Muscle of leg (tissue), 16 donors: ENCODE measurements at places on chromosomes 2 and 18. TPM values are rescaled to one million over a fixed set of nuclear protein-coding genes. Genes with fewer than 3 reads are reported as not detected.

TEX44 gene
- not detected for total RNA-seq

NIF3L1 gene
- total RNA-seq, result 20.6 TPM

TMEM178A gene
- total RNA-seq, result 5.7 TPM

PLEK gene
- total RNA-seq, result 4.4 TPM

CASP10 gene
- total RNA-seq, result 6.7 TPM

AQP4 gene
- 0.58 TPM for total RNA-seq

COLEC12 gene
- 65.5 TPM for total RNA-seq

ACMSD gene
- total RNA-seq, result not detected

CCDC88A gene
- 66.2 TPM for total RNA-seq

TDRD15 gene
- total RNA-seq, result not detected

GRCh38 chr2:189247276-189247675 lies 67.7 kb upstream of the COL5A2 start:
- no peak for DNase-seq

- DNase-seq, result no peak
These were observed 43.0 kb downstream of the MALT1 start for GRCh38 chr18:58714259-58714658.

DNA sequence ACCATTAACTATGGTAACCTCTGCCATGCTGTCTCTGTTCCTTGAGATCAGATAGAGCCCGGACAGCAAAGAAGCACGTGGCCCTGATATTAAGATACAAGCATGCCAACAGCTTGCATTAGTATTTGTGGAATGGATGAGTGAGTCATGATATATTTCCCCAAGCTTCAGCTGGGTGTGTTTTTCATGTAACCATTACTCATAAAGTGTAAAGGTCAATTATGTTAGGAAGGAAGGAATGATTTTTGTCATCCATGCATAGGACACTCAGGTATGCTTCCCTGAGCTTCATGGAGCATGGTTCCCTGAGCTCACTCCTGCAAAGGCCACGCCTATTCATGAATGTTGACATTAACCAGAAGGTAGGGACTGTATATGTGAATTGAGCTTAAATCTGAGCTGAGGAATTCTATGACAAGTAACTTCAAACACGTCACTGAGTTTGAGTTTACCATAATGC lies 74.6 kb downstream of the ARL4C start:
- no peak for DNase-seq

- DNase-seq, result no peak
These were observed 15.2 kb downstream of the ITGAV start for GRCh38 chr2:186605041-186605440.

- DNase-seq, result no peak
These were observed 68.2 kb downstream of the HS1BP3 start for GRCh38 chr2:20582600-20583221.

DNA sequence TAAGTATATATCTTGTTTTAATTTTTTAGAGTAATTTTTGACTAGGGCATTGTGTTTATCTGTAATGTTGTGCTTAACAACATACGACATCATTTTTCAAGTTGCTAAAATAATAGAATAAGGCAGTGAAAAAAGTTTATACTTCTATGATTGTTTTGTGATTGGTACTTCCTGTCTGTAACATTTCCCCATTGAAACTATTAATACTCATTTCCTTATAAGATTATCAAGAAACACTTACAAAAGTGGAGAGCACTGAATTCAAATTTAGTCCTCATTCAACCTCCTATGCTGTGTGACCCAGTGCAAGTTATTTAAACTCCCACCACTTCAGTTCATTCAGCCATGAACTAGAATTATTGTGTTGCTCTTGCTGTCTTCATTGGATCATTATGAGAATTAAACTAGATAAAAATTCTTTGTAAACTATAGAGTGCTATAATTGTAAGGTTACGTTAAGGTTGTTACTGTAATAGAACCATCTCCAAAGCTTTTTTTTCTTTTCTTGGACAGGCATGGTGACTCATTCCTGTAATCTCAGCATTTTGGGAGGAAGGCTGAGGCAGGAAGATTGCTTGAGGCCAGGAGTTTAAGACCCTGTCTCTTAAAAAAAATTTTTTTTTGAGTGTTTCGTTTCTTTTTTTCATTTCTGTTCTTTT lies 2.8 kb downstream of the ETAA1 start:
- DNase-seq, result no peak

DNA sequence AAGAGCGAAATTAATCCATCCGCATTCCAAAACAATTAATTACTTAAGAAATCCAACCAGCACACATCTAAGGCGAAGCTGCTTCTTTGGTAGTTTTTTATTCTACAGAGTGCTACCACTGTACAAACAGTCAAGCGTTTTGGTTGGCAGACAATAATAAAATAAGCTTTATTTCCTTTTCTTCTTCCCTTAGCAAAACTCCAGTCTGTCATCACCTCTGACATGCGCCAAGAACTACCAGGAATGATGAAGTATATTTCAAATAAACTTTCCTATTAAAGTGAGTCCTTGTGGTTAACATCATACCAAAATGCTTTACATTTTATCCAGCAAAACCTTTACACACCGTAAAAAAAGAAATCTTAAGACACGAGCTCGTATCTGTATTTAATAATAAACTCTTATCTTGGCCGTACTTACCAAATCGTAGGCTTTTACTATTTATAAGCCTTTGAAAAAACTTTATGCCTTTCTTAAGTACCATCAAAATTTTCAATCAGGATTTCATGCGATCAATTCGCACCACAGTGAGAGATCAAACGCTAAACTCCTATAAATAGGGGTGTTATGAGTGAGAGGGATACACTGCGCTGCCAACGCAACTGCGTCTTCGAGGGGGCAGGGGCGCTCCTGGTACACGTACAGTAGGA lies 1.3 kb downstream of the ATL2 start:
- DNase-seq, result peak; percentile 53

GRCh38 chr2:128237081-128237534 lies 81.6 kb downstream of the HS6ST1 start:
- DNase-seq, result no peak

DNA sequence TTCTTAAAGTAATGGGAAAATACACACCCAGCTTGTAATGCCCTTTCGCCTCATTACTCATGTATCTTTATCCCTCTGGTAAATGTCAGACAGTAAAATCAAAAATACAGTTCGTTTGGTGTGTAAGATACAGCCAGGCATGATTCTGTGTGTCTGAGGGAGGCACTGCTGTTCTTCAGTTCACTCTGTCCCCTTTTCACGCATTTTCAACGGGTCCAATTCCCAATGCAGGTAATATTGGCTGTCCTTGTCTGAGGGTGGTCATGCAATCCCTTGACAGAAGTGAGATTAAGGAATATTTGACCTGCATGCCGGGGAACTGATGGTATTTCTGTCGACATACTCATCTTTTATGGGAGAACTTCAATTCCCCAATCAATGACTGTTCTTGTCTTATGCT lies 587.2 kb upstream of the NXPH2 start:
- DNase-seq, result no peak

- DNase-seq, result peak; percentile 84
These were observed 2.8 kb downstream of the FOSL2 start for GRCh38 chr2:28395334-28396061.

- DNase-seq, result no peak
These were observed 203.0 kb upstream of the EPHA4 start for GRCh38 chr2:221775096-221775495.

DNA sequence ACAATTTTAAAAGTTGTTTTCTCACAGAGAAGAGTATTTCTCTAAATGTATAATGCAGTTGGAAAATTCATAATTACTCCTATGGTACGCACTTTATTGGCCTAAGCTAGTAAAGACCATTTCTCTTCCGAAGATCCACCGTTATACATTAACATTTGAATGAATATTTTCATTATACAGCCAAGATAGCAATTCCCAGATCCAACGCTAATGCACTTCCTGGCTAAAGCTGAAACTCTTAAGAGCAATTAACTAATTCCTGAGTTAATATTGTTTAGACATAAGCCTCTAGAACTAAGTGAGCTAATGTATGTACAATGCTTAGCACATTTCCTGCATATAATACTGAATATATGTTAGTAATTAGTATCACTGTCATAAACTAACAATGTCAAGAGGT lies 56.2 kb downstream of the PDK1 start:
- DNase-seq, result no peak

GRCh38 chr18:532018-532417 lies 31.5 kb upstream of the COLEC12 start:
- DNase-seq, result no peak

GRCh38 chr2:137921105-137921880 lies 43.0 kb upstream of the HNMT start:
- no peak for DNase-seq

DNA sequence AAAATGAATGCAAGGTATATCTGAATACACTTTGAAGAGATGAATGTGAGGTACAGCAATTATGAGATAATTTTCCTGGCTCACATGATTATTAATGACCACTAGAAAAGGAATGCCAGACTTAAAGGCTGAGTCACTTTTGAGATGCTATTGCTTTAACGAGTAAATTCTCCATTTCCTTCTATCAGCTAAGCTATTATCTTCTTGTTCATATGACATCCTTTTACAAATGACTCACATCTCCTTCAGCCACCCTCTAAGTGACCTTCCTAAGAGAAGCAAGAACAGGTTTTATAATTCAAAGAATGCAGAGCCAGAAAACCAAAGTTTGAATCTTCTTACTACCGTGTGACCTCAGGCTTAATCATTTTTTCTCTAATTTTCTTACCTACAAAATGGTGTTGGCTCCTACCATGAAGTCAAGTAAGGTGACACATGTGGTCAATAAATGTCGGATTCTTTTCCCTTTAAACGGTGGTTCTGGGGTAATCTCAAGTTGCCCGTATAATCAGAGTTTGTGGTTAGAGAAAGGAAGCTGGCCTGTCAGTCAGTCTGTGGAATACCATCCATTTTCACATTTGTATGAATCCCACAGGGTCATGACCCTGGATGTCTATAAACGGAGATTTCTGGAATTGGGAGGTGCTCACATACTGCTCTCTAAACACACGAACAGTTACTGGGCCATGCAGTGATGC lies 184.0 kb upstream of the PID1 start:
- no peak for DNase-seq

DNA sequence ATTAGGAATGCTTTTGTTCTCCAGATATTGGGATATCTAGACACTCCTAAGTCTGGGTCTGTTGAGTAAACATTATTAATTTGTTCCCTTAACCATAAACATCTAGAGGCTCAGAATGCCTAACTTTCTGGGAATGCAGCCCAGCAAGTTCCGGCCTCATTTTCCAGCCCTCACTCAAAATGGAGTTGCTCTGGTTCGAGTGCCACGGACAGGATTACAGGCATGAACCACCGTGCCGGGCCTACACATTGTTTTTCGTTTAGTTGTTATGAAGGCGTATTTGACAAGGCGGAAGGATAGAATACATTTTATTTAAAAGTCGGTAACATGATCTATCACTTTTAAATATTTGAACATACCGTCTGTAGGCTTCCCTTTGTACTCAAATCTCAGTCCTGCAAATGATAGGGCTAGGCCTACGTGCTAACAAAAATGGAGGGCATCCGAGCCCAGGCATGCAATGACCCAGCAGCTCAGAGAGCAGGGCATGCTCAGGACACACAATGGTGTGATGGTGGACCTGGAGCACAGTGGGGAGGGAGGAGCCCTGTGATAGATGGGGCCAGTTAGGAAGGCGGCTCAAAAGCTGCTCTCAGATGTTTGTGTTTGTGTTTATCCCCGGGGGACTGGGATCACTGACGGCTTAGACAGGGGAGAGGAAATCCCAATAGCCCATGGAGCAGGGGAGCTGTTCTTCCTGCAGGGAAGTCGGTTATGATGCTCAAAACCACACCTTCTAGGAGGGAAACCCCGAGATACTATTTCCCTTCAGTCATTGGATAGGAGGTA lies 2.9 kb upstream of the SCYGR1 start:
- DNase-seq, result no peak

- DNase-seq, result no peak
These were observed 105.5 kb upstream of the SYT4 start for GRCh38 chr18:43382641-43383403.

DNA sequence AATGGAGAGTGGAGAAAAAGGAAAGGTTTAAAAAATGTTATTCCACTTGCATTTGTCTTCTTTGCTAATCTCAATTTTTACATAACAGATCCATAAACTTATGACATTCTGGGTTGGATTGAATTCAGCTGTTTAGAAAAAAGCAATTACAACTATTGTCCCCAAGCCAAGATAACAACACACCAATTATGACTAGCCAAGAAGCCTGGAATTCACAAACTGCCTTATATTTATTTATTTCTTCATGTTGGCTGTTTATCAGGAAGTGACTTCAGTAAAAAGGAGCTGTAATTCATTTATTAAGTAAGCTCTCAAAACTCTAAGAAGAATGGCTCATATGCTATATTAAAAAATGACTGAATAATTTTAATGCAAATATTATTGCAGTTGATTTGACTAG lies 137.4 kb downstream of the CALCRL start:
- peak; percentile 89 for DNase-seq

- DNase-seq, result peak; percentile 58
These were observed 155.9 kb downstream of the ESCO1 start for GRCh38 chr18:21444465-21445212.

DNA sequence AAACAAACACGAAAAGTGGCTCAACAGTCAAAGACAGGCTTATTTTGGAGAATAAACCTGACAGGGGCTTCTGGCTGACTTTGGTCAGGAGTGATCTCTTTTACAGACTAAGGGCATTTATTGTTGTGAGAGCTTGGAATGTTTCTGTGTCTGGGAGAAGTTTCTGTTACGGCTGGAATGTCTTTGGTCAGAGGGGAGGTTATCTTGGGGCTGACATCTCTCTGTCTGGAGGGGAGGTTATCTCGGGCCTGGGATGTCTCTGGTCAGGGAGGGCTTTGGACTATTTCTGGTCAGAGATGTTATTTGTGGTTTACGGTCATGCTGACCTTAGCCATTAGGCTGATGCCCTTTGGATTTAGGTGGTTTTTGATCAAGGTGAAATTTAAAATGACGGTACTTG lies 345.5 kb upstream of the FSIP2 start:
- no peak for DNase-seq

DNA sequence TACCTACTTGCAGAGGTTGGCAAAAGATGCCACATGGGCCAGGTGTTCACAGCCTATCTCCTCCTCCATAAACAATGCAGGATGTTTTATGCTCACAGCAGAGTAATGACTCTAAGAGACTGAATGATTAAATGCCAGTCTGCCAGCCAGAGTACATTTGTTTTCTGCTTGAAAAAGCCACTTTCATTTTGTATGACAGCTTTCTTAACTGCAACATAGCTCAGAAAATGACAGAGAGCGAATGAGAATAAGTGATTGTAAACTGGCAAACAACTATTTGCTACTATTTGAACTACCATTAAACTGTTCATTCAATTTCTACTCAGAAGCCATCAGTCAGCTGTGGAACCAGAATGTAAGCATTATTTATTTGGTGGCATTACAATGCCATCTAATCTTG lies 50.6 kb upstream of the DCC start:
- DNase-seq, result no peak

DNA sequence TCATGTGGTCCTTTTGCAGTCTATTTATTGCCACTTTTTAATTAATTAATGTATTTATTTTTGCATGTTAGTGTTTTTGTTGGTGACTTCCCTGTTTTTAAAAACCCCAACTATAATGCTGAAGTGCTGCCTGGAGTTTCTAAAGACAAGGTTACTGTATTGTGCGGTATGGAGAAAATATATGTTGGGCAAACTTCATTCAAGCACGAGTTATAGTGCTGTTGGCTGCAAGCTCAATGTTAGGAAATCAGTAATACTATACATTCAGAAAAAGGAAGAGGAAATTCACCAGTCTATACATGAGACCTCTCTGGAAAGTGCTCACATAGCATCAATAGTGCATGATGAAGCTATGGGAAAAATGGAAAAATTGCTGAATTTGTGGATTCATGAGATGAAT lies 15.4 kb upstream of the RBMS1 start:
- DNase-seq, result no peak
